A673 (cell line): ENCODE measurements at places on chromosomes 2 and 18. TPM values are rescaled to one million over a fixed set of nuclear protein-coding genes. Genes with fewer than 3 reads are reported as not detected.

The DCDC2C gene
- total RNA-seq: 0.43 and 0.81 TPM in 2 replicates

- peaks cover 8% of the 10 kb centered on the region for H3K4me1 ChIP-seq
- H3K27ac ChIP-seq: no peak overlapping the region
- no peak for DNase-seq
- no peak overlapping the region for H3K4me3 ChIP-seq
Measured at GRCh38 chr2:44267269-44267795, 7.9 kb upstream of the SLC3A1 start.

- peak overlapping the region; percentile 57 for H3K4me3 ChIP-seq
- no peaks in the 10 kb centered on the region for H3K27me3 ChIP-seq
- no peaks in the 10 kb centered on the region for H3K36me3 ChIP-seq
Measured at GRCh38 chr18:48953104-48953706, 2.4 kb upstream of the SMAD7 start.

- peak; percentile 44 for DNase-seq
- H3K4me3 ChIP-seq: no peak overlapping the region
- peaks cover 50% of the 10 kb centered on the region for H3K36me3 ChIP-seq
- H3K27me3 ChIP-seq: no peaks in the 10 kb centered on the region
Measured at GRCh38 chr2:43941966-43942365, 53.8 kb downstream of the LRPPRC start.

The GALNT13 gene
- not detected in 2 replicates for total RNA-seq

- no peak overlapping the region for H3K27ac ChIP-seq
- no peaks in the 10 kb centered on the region for H3K27me3 ChIP-seq
- H3K36me3 ChIP-seq: no peaks in the 10 kb centered on the region
- peak; percentile 35 for DNase-seq
- no peak overlapping the region for H3K4me3 ChIP-seq
- H3K4me1 ChIP-seq: no peaks in the 10 kb centered on the region
Measured at GRCh38 chr2:19746611-19747309, 155.0 kb downstream of the TTC32 start.

GRCh38 chr2:54876764-54877163, 153.3 kb downstream of the EML6 start:
- H3K27me3 ChIP-seq: no peaks in the 10 kb centered on the region
- H3K36me3 ChIP-seq: no peaks in the 10 kb centered on the region
- H3K27ac ChIP-seq: no peak overlapping the region
- H3K4me1 ChIP-seq: no peaks in the 10 kb centered on the region
- no peak overlapping the region for H3K4me3 ChIP-seq

GRCh38 chr2:227719641-227720040, 1.8 kb upstream of the SLC19A3 start:
- H3K27me3 ChIP-seq: no peaks in the 10 kb centered on the region
- no peak overlapping the region for H3K4me3 ChIP-seq
- H3K4me1 ChIP-seq: no peaks in the 10 kb centered on the region
- H3K27ac ChIP-seq: no peak overlapping the region
- DNase-seq: no peak
- H3K36me3 ChIP-seq: no peaks in the 10 kb centered on the region

The ZNF396 gene
- 0.84 and 0.94 TPM in 2 replicates for total RNA-seq

The TFCP2L1 gene
- 0.04 TPM in 1 of 2 replicates, not detected in the other for total RNA-seq

GRCh38 chr2:134689315-134689714, 29.5 kb downstream of the TMEM163 start:
- no peaks in the 10 kb centered on the region for H3K27me3 ChIP-seq
- no peak overlapping the region for H3K27ac ChIP-seq
- H3K36me3 ChIP-seq: no peaks in the 10 kb centered on the region
- H3K4me3 ChIP-seq: no peak overlapping the region
- H3K4me1 ChIP-seq: no peaks in the 10 kb centered on the region

- peaks cover 3% of the 10 kb centered on the region for H3K4me1 ChIP-seq
- no peak overlapping the region for H3K4me3 ChIP-seq
- H3K27ac ChIP-seq: no peak overlapping the region
Measured at GRCh38 chr2:227388537-227389011, 825 bp upstream of the SCYGR1 start.

GRCh38 chr2:199467066-199467822, 9.5 kb upstream of the SATB2 start:
- H3K4me1 ChIP-seq: peaks cover 3% of the 10 kb centered on the region
- DNase-seq: no peak
- no peak overlapping the region for H3K27ac ChIP-seq
- no peak overlapping the region for H3K4me3 ChIP-seq

DNA sequence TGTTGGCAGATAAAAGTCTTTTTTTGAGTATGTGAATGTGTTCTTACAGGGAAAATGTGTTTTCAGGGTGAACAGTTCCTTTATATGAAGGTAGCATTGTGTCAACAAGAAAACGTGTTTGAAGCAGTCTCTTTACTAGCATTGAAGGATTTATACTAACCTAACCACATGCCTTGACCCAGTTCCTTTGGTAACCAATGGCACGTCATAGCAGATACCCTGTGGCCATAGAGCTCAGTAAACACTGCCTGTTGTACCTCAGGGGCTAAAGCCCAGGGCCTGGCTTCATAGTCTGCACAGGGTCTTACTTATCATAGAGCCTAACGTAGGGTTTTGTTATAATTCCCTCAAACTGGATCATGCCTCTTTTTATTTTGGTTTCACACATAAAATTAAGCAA, 32.1 kb upstream of the NFU1 start:
- no peaks in the 10 kb centered on the region for H3K27me3 ChIP-seq
- no peak for DNase-seq
- no peak overlapping the region for H3K4me3 ChIP-seq

The FOXI3 gene
- total RNA-seq: 0.11 TPM in 2 replicates

GRCh38 chr18:73563901-73564472, 583.6 kb downstream of the FBXO15 start:
- no peaks in the 10 kb centered on the region for H3K4me1 ChIP-seq
- DNase-seq: peak; percentile 40
- no peaks in the 10 kb centered on the region for H3K27me3 ChIP-seq
- H3K27ac ChIP-seq: no peak overlapping the region
- H3K36me3 ChIP-seq: no peaks in the 10 kb centered on the region

The FMNL2 gene
- 42.2 and 43.1 TPM in 2 replicates for total RNA-seq

DNA sequence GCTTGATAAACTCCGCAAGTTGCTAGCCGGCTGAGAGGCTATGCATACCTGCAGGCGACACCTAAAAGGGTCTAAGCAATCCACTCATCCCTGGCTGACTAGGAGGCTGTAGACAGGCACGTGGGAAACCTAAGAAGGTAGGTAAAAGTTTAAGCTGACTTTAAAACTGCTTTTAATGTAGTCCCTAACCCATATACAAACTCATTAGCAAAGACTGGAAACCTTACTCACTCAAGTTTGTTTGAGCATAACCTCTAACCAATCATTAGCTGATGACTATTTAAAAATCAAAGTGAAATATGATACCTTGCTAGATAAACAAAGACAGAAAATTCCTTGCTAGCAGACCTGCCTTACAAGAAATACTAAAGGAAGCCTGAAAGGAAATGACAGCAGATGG, 106.4 kb downstream of the EXOC6B start:
- no peaks in the 10 kb centered on the region for H3K36me3 ChIP-seq
- peak; percentile 15 for DNase-seq
- H3K27ac ChIP-seq: no peak overlapping the region
- peaks cover 9% of the 10 kb centered on the region for H3K4me1 ChIP-seq
- H3K27me3 ChIP-seq: no peaks in the 10 kb centered on the region

- DNase-seq: no peak
- no peaks in the 10 kb centered on the region for H3K27me3 ChIP-seq
- no peaks in the 10 kb centered on the region for H3K4me1 ChIP-seq
- no peaks in the 10 kb centered on the region for H3K36me3 ChIP-seq
- no peak overlapping the region for H3K27ac ChIP-seq
Measured at GRCh38 chr18:79604913-79605880, 74.4 kb upstream of the CTDP1 start.

The EPAS1 gene
- 0.41 and 1.2 TPM in 2 replicates for total RNA-seq
